ENCODE measurements at places on chromosomes 7 and 10. TPM values are rescaled to one million over a fixed set of nuclear protein-coding genes. Genes with fewer than 3 reads are reported as not detected.

Gene STRIP2
- 6.3 TPM for total RNA-seq

Gene RBP3
- total RNA-seq: not detected

DNA sequence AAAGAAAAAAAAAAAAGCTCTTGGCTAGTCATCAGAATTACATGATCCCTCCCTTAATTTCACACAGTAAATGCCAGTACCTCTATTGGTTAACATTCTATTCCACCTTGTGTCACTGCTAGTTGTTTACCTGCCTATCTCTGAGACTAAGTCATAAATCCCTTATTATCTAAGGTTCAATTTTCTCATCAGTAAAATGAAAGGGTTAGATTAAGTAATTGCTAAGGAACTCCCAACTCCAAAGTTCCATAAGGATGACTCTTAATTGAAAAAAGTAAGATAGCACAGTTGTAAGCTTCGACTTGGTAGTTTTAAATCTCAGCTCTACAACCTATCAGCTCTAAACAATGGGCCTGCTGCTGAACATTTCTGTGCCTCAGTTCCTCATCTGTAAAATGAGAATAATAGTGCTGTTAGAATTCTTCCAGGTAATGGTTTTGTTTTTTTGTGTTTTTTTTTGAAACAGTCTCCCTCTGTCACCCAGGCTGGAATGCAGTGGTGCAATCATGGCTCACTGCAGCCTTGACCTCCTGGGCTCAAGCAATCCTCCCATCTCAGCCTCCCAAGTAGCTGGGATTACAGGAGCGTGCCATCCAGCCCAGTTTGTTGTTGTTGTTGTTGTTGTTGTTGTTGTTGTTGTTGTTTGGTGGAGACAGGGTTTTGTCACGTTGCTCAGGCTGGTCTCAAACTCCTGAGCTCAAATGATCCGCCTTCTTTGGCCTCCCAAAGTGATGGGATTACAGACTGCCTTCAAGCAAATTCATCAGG is 35.6 kb downstream of the SRPK2 start:
- no peak for DNase-seq

DNA sequence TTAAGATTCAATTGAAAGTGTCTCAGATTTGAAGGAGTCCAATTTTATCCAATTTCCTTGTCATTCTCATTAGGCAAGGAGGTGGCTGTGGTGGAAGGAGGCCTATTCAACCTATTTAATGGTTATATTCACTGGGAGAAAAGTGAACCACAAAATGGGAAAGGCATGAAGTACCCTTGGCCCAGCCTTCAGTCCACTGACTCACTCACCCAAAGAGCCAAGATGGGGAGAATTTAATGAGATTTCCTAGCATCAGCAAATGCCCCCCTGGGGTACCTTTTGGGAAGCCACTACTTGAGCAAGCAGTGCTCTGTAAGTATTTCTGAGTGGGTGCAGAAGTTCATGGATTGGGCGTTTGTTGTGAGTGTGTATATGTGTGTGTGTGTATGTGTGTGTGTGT is 144.1 kb downstream of the NRP1 start:
- no peak for DNase-seq

DNA sequence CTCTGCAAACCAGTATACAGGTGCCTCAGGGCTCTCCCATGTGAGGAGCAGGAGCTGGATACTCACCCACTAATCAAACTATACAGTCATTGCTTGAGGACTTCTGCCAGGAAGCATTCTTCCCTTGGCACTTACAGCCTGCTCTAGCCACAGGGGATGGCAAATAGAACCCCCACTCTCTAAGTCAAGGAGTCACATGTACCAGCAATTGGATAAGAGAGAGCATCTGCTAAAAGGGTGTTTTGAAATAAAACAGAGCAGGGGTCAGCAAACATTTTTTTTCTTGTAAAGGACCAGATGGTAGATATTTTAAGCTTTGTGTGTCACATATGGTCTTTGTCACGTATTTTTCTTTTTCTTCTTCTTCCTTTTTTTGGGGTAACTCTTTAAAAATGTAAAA is 865.2 kb upstream of the GHITM start:
- no peak for DNase-seq

Gene FFAR4
- not detected for total RNA-seq

- DNase-seq: no peak
Observed at GRCh38 chr7:44748045-44748947, at the start of gene ZMIZ2. Gene ZMIZ2, plus strand, starts transcription at chr7:44748847. Its CDS starts 7,403 bp downstream, at chr7:44756250.

Gene NPFFR1
- 0.14 TPM for total RNA-seq

GRCh38 chr7:80146545-80147182 is 12.0 kb downstream of the GNAI1 start:
- no peak for DNase-seq

Gene ZNF727
- total RNA-seq: not detected

DNA sequence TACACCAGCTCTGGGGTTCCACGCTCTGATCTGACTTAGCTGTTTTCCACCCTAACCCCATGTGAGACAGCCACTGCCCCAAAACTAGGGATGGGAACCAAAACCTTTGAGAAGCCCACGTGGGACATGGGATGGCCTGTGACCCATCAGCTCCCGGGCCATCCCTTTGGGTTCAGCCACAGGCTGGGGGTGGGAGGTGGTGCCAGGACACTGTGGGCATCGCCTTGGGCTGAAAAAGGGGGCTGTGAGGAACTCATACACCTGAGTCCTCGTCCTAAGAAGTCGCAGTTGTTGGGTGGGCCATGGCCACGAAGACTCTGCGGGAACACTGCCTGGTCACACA is 379.1 kb downstream of the DNAJB6 start:
- DNase-seq: no peak

DNA sequence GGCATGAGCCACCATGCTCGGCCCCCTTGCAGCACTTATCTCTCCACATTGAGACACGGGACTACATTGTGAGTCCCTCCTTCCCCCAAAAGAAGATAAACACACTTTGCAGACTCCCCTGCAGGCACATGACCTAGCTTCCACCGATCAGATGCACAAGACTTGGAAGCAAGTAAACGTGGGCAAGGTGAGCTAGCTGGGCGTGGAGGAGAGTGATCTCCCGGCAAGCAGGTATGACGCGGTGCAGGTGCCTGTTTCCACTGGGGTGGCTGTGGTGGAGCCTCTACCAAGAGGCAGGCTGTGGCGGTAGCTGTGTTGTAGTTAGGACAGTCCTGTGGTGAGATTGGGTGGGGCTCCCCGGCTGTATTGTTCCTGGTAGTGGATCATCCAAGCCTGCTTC is 7.7 kb upstream of the COMTD1 start:
- no peak for DNase-seq

GRCh38 chr10:113980408-113981087 is 63.1 kb upstream of the ADRB1 start:
- DNase-seq: no peak

Gene PLEKHS1
- not detected for total RNA-seq

DNA sequence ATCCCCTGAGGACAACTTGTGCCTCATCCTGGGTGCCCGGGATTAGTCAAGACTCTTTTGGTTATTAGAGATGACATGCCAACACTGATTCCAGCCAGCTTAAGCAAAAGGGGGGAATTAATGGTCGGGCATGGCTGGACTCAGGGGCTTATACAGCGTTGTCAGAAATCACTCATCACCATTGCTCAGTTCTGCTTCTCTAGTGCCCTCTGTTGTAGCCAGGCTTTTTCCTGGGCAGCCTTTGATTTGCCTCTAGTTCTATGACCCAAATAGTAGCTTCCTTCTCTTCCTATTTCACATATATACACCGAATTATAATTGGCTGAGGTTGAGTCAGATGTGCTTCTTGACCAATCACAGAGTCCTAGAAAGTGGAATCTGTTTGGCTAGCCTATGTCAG is 192.0 kb upstream of the HABP2 start:
- no peak for DNase-seq

- DNase-seq: no peak
Observed at GRCh38 chr7:69906283-69906995, 308.2 kb downstream of the AUTS2 start.

Gene CALHM2
- total RNA-seq: 4.6 TPM

Gene PRSS37
- total RNA-seq: not detected

DNA sequence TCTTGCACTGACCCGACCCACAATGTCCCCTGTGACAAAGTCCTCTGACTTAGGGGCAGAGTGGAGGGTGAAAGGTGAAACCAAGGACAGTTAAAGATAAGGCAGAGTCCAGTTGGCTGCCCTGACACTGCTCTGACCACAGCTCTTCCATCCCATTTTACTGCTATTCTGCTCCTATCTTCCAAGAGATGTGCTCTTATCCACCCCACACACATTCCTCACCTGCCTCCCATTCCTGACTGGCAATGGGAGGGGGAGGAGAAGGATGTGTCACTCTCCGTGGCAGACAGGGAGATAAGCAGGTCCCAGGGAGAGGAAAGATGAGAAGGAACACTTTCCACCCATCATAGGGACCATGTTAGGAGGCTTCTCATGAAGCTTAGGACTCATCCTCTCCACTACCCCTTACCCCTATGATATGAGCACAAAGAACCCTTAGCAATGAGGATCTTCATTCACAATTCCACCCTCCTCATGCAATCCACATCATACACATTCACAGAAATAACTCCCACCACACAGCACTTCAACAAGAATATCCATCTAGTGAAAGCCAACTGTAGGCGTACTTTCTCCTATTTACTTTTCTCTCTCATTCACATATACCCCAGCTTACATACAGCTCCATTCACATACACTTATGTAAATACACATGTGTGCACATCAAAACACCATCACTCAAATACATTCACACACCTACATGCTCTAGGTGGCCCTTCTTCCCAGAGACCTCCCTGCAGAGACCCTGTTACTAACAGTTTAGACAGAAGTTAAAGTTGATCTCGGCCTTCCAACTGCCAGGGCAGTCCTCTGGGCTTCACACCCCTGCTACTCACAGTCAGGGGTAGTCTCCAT is 6.6 kb downstream of the SYNPO2L start:
- DNase-seq: no peak

Gene GBX1
- not detected for total RNA-seq

Gene FAM241B
- total RNA-seq: 4.2 TPM

Gene HOGA1
- 10.8 TPM for total RNA-seq

Gene MYO3A
- total RNA-seq: 5.0 TPM

DNA sequence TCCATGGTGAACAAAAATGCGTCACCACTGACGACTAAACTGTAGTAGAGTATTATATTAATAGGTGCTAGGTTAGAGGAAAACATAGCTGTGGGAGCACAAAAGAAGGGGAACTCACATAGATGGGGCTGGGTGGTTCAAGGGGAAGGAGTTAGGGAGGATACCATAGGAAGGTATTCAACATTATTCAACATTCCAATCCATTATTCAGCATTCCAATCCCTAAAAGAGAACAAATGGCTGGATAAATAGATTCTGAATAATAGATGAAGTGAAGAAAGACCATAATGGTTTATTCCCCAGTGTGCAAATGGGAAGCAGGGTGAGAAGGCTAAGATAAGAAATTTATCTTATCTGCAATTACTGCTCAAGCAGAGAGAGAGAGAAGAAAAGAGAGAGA is 61.4 kb downstream of the AASS start:
- DNase-seq: no peak

- no peak for DNase-seq
Observed at GRCh38 chr7:4319280-4319679, 362.8 kb upstream of the FOXK1 start.

All from epithelial cell of proximal tubule (primary cell).